ENCODE measurements at places on chromosomes 4 and X.
A peak's percentile ranks its signal among the peaks of the same experiment; 100 is the strongest.

DNA sequence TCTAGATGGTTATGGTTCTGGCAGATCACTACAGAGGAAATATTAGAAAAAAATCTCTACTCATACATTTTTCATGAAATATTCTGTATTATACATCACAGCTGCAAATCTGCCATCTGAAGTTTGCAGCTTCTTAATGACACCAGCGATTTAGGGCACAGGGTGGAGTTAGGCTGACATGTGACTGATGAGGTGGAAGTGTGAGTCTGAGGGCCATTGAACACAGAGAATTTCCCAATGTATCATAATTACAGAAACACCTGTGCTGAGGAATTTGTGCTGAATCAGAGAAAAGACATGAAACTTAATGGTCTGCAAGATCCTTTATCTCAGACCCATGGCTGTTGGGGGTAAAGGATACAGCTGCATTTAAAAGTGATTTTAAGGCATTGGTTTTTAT is 2025.6 kb upstream of the AGA start:
- no peak for DNase-seq

- no peak for DNase-seq
These were observed 1080.4 kb upstream of the INTU start for GRCh38 chr4:126552321-126552720.

DNA sequence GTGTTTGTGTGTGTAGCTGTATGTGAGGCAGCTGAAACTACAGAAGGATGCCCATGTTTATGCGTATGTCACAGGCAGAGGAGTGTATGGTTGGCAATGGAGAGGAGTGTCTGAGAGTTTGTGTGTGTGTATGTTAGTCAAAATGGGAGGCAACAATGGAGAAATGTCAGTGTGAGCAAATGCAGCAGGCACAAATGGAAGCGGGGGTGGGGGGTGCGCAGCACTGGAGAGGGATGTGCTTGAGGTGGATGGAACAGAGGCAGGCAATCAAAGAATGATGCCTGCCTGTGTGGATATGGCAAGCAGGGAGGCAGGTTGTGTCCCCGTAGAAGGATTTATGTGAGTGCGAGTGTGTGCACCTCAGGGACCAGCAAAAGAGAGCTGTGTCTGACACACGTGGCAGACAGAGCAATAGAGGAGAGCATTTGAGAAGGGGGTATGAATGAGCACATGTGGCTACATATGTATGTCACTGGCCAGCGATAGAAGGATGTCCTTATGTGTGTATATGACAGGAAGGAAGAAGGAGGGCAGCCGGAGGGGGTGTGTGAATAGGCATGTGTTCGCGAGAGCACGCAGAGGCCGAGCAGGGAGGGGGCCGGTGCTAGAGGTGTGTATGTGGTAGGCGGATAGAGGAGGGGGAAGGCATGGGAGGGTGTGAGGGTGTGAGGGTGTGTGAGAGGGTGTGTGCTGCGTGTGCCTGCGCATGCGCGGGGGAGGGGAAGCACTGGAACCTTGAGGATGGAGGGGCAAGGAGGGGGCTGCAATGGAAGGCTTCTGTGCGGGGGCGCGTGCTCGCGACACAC is 1.1 kb downstream of the PJA1 start:
- DNase-seq: no peak

DNA sequence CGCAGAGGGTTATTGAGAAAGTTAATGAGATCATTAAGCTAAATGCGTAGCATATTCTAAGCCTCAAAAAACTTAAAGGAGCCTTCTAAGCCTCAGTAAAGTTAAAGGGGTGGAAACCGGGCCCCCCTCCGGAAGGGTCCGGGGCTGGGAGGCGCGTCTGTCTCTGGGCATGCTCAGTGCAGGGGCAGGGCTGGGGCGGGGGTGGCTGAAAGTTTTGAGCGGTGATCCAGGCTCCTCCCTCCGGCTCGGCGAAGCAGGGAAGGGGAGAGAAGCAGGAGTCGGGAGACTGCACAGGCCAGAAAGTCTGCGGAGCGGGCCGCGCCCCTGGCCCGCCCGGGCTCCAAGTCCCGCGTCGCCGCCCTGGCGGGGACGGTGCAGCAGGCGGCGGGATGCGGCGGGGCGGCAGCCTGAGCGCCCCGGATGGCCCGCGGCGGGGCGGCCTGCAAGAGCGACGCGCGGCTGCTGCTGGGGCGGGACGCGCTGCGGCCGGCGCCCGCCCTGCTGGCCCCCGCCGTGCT is at the start of gene EVC:
EVC (plus strand) TSS at position 241 of the 518 bp plus-strand sequence; CDS start at position 421, 180 bp downstream.
- no peak for DNase-seq

DNA sequence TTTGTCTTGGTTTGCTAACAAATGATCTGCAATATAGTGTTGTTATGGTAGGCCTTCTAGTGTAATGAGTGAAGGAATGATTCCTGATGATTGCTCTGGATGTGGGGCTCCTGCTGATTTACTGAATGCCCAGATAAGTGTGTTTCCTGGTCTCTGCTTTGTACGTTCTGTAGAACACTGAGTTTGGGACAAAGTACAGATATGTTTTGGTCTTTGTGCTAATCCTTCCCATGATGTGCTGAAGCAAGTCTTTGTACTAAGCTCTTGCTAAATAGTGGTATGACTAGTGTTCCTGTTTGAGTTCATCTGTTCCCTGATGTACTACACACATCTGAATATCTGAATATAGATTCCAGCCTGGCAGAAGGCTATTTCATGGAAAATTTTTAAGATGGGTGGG is 36.9 kb upstream of the XIAP start:
- DNase-seq: no peak

DNA sequence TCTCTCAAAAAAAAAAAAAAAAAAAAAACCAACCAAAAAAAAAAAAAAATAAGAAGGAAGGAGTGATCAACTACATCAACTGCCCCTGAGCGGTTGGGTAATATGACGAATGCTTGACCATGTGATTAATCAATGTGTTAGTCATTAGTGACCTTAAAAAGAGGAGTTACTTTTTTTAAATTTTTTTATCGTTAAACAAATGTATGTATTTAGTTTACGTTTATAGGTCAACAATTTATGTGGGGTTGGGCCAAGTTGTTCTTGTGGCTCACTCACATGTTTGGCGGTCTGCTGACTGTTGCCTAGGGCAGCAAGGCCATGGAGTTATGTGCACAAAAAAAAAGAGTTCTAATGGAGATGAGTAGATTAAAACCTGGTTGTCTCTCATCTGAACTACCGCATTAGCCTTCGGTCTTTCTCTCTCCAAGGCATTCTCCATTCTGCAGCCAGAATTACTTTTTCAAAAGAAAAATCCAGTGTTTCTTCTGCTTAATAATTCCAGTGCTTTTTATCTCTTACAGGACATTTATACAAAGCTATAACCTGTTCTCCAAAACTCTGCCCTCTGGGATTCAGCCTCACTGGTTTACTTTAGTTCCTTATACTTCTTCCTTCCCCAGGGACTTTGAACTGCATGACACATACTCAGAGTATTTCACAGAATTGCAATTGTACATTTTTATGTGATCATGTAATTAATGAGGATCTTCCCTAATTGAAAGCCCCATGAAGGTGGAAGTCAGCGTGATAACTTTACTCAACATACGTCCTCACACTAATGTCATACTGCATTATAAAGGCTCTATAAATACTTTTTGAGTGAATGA is 505.5 kb downstream of the ANKRD50 start:
- peak; percentile 9 for DNase-seq

GRCh38 chrX:27439771-27440170 is 23.4 kb downstream of the PPP4R3C start:
- DNase-seq: no peak

GRCh38 chr4:147332091-147332490 is 148.8 kb upstream of the EDNRA start:
- DNase-seq: no peak

- no peak for DNase-seq
These were observed 13.5 kb upstream of the PLS3 start for GRCh38 chrX:115547448-115547847.

DNA sequence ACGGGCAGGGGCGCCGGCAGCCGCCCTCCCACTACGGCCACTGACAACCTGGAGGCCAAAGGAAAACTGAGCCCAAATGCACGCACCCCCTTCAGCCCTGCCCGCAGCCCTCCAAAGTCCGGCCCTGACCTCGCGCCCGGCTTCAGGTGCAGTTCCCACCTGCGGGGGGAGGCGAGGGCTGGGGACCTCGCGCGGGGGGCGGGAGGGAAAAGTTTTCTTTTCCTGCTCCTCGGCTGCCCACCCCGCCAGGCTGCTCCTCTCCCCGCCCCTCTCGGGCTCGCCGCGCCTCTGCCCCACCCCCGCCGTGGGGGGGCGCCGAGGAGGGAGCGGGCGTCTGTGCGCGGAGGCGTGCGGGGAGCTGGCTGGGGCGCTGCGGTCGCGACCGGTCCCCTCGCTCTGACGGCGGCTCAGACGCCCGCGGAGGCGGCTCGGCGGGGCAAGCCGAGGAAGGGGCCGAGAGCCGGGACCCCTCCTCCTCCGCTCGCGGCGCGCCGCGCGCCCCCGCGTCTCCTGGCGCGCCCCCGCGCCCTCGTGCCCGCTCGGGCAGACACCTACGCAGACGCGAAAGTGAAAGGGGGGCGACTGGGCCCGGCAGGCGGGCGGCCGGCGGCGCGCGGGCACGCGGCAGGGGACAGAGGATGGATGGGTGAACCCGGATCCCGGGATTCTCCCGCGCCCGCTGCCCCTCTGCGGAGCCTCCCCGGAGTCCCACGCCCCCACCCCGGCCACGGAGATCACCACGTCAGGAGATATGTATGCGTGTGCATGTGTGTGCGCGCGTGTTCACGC is 3.1 kb upstream of the NR3C2 start:
- DNase-seq: no peak

- no peak for DNase-seq
These were observed 645.0 kb upstream of the ATOH1 start for GRCh38 chr4:93183576-93183975.

DNA sequence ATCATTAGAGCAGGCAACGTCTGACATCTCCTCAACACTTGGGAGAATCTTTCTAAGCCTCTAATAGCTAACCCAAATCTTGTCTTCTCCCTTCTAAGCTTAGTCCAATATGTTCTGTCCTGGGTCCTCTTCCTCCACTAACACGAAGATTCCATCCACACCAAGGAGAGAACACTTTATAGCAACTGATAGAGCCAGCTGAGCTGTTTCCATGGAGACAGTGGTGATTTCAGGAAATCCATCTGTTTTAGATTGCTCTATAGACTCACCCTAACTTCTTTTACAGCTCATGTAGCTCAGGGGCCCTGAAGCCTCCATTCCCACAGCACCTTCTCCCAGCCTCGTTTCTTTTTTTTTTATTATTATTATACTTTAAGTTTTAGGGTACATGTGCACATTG is 37.4 kb downstream of the SCD5 start:
- DNase-seq: no peak

DNA sequence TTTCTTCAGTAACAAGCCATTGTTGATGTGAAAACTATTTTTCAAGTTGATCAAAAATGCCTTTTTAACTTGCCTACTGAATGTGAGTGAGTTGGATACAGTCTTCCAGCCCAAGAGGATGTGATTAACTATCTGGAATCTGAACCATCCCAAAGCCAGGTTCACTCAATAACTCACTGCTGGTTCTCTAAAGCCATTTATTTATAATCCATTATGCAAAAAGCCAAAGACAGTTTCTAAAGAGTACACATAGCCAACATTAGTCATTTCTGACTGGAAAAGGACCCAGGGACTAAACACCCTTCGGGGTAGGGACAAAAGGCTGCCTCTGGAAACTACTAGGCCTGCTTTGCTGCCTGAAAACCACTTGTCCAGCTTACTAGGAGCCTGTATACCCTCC is 109.6 kb downstream of the SHROOM4 start:
- no peak for DNase-seq

All from GM04503 (cell line).